Activated CD4-positive, alpha-beta T cell treated with anti-CD3 and anti-CD28 coated beads, Interleukin-2, amount 50 U/mL, for 16 hours (primary cell): ENCODE measurements at places on chromosomes 4 and X.

- no peak for DNase-seq
Measured at GRCh38 chr4:16669036-16669435, 229.4 kb downstream of the LDB2 start.

GRCh38 chrX:118884552-118885138 is 61.0 kb downstream of the ZCCHC12 start:
- DNase-seq = no peak

DNA sequence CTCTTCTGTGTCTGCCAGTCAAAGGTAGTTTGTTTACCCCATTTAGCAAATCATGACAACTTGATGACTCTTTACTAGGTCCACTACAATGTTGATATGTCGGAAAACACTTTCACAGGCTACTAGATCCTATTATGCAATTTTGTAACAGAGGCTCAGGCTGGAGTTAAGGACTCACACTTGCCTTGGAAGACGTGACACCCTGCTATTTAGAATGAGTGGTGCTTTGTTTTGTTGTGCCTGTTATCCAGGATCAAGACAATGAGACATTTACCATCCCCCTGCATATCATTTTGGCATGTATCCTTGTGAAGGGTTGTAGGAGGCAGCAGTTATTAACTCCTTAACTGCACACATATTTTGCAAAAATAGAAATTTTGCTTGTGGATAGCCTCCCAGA is 263.7 kb downstream of the IL1RAPL1 start:
- DNase-seq = no peak

DNA sequence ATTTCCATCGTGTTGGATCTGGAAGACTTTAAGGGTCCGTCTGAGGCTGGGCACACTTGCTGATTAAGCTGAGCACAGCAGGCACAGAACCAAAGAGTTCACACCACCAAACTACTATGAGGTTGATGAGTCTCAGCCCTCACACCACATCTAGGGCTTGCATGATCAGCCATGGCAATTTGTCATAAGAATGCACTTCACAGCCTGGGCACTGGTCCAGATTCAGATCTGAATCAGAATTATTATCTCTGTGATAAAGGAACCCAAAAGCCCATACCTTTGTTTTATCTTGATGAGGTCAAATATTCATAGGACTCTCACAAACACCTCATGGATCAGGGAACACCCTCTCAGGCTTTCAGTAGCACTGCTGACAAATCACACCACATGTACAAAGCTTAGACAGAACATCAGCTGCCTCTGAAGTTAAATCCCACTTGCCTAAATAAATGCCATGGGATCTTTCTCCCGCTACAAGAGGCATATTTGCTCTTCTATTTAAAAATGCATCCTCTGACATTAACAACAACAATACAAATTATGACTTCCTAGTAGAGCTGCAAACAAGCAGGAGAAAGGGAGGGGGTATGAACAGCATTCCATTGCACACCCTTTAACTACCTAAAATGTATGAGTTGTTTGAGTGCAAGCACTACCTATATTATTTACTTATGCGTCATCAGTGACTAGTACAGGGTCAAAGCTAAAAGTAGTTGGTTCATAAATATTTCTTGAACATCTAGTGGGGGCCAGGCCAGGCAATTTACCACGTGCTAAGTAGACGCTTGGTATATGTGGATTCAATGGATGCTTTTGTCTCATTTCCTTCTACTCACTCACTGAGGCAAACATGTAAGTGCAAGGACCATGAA is 186.3 kb upstream of the FGF13 start:
- DNase-seq = no peak

- no peak for DNase-seq
Measured at GRCh38 chr4:122777846-122778673, 45.6 kb downstream of the BBS12 start.

DNA sequence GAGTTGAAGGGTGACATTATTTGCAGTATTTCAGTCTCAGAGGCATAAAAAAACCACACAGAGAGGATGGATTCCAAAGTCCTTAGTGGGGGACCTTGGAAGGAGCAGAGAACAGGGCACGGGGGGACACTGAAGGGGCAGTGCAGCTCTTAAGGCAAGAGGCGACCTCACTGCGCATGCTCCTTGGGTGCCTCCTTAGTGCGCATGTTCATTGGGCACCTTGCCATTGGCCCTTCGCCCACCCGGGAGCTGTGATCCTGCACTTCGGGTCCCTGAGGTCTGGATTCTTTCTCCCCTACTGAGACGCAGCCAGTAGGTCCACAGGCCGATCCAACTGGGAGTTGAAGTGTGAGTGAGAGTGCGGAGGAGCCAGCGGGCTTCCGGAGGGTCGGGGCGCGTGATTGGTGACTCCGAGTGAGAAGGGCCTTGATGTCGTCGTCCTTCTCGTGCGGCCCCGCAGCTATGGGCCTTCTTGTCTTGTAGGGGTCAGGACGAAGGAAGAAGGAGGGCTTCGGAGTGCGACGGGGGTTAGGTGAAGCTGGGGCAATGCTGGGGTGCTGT is at the start of gene XAGE5:
Gene XAGE5 (plus strand): TSS at position 223 of the 561 bp plus-strand sequence. CDS start 1,280 bp downstream, outside the sequence.
- no peak for DNase-seq

GRCh38 chrX:134551376-134552048 is 91.5 kb downstream of the HPRT1 start:
- DNase-seq = no peak

DNA sequence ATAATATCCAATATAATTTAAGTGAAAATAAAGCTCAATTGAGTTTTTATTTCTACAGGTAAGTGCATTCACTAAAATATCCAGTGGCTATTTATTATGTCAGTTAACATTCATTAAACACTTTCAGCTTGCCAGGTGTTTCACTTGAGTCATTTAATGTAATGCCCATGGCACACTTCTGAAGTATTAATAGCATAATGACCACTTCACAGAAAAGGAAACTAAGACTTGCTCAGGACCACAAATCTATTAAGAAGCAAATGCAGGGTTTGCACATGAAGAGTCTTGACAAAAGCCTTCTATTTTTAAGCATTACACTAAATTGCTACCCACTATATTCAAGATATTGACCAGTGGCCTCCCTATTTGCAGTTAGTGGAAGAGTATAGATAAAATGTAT is 612.7 kb downstream of the KCTD8 start:
- DNase-seq = no peak

- no peak for DNase-seq
Measured at GRCh38 chrX:3231766-3232165, 114.7 kb downstream of the MXRA5 start.

DNA sequence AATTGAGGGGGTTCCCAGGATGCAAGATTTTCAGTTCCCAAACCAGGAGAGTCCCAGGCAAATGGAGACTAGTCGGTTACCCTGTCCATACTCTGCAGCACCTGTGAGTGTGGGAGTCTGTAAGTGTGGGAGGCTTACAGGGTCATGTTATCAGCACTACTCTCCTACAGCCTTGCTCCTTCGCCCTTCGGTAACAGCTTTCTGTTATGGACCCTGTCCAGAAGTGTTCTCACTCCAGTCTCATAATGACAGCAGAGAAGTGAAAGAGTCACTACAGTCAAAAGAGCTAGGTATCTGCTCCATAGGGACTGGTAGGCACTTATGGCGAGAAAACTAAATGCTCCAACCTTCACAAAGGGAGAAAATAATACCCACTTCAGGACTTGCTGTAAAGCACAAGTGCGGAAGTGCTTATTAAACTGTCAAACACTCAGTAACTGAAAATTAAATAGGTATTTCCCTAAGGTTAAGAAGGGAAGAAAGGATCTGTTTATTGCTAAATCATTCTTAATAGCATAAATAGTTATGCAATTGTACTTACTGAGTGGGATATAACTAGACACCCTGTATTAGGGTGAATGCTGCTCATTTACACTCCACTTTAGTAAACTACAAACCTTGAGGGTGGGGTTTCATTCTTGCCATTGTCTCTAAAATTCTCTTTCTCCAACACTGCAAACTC is 2.7 kb upstream of the ADH7 start:
- no peak for DNase-seq

DNA sequence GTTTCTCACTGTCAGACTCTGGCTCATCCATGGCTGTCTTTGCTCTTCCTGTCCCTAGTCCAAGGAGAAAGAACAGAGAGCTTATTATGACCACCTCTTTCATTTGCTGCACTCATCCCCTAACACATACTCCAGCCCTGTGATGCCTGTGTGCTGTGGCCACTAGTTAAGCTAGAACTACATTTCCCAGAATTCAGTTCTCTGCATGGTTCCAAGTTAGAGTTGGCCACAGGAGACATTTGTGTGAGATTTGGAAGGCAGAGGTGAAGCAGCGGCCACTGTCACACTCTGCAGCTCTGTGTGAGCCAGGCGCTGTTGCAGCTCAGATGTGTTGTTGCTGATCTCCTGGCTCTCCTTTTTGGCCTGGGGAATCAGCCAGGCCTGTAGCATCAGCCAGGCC is 188.2 kb upstream of the ATP6AP2 start:
- no peak for DNase-seq

- no peak for DNase-seq
Measured at GRCh38 chr4:76610751-76611547, 175.9 kb downstream of the SHROOM3 start.
